Panc1 (cell line): ENCODE measurements at places on chromosomes 5 and 9.

DNA sequence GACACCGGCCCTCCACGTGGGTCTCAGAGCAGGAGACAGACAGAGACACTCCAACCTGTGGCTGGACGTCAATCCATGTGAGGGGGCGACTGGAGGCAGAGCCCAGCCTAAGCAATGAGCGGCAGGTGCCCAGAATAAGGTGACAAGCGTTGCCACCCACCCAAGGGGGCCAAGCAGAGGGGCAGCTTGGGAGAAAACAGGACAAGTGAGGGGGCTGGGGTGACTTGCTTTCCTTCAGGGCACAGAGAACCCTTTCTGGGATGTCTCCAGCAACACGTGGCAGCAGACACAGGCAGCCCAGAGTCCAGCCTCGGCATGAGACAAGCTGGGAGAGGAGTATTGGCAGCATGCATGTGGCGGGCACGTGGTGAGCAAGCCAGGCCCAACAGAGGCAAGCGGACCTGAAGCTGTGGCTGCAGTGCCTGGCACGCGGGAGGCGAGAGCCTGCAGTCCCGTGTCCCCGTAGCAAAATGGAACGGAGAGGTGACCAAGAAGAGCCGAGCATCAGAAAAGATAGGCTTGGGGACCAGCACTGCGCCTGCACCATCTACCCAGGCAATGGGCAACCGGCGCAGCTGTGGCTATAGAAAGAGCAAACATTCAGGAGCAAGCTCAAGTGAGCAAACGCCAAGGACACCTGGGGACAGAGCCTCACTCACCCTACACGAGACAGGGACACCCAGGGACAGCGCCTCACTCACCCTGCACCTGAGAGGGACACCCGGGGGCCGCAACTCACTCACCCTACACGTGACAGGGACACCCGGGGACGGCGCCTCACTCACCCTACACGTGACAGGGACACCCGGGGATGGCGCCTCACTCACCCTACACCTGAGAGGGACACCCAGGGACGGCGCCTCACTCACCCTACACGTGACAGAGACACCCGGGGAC, 6.2 kb downstream of the TERT start:
- DNase-seq = no peak

GRCh38 chr9:133075925-133076630, 14.3 kb downstream of the CEL start:
- DNase-seq = peak; percentile 17

- DNase-seq = no peak
Observed at GRCh38 chr9:91953718-91954117, 3.7 kb upstream of the ROR2 start.

DNA sequence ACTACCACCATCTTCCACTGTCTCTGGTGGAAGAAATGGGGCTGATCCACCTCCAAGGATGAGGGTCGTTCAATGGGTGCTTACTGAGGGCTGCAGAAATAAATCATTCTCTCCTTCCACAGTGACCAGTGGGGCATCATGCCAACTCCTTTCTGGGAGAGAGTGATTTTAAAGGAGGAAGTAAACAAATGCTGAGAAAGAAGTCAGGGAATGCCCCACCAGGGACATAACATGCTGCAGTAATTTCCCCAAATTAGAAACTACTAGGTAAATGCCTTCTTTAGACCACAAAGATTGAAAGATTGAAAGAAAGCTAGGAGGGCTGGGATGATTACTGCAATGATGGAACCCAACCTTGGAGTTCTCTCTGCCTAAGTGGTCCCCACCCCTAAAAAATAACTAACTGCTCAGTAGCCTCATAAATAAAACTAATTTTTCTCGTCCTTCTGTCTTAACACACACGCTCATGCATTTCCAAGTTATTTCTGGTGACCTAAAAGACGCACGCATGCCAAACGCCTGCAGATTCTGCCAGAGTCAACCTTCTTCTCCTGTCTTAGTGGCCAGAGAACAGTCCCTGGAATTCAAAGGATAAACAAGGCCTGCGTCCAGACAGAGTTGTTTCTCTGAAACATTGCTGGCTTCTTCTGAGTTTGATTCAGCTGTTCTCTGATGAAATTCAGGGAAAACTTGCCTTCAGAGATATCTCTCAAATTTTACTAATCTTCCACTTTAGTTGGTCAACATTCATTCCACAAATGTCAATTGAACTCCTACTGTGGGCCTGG, 250.0 kb downstream of the NR3C1 start:
- DNase-seq = no peak

GRCh38 chr9:122562134-122562760, 9.3 kb downstream of the OR1N2 start:
- DNase-seq = no peak

GRCh38 chr5:8908055-8908683, 637.7 kb downstream of the SEMA5A start:
- DNase-seq = peak; percentile 35

- no peak for DNase-seq
Observed at GRCh38 chr5:130126746-130127145, 222.5 kb downstream of the CHSY3 start.

DNA sequence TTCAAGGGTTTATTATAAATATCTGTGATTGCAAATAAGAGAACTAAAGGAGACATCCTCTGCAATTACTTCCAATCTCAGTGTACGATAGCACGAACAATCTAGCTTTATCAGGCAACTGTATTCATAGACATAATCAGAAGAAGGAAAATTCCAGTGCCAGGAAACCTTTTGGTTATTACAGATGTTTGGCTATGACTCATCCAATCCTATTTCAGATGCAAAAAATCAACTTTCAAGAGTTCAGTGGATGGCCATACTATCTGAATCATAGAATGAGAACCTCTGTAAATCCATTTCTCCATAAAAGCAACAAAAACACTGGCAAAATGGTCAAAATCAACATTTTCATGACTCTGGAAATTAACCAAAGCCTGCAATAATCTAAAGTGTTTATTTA, 37.9 kb downstream of the GAS1 start:
- no peak for DNase-seq

GRCh38 chr5:154971501-154971900, 30.6 kb downstream of the MRPL22 start:
- no peak for DNase-seq

DNA sequence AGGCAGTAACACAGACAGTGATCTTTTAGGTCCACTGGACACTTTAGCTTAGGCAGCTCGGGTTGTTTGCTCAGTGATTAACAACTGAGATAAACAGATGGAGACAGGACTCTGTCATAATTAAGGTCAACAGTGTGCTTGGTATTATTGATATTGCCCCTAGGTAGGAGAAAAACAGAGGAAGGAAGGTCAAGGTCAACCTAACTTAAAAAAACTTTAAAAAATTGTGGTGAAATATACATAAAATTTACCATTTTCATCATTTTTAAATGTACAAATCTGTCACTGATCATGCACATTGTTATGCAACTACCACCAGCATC, 2.1 kb upstream of the HSPA4 start:
- no peak for DNase-seq

DNA sequence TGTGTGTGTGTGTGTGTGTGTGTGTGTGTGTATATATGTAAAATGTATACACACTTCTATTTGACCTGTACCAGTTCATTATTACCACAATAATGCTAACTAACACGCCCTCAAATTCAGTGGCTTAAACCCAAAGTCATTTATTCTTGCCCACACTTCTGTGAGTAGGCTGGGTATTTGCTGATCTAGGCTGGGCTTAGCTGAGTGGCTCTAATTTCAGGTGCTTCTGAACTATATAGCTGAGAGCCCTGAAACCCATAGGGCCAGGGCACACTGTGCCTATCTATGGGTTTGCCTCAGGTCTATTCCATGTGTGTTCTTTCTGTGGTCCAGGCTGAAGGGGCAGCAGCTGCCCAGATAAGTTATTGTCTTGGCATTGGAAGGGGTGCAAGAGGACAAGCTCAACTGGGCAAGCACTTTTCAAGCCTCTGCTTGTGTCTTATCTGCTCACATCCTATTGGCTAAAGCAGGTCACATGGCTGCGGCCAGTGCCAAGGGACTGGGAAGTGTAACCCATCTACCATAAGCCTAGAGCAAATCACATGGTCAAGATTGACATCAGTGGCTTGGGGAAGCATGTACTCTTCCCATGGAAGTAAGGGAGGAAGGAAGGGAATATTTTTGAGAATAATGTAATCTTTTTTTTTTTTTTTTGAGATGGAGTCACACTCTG, 139.9 kb downstream of the PALM2AKAP2 start:
- no peak for DNase-seq

- no peak for DNase-seq
Observed at GRCh38 chr5:92662741-92663140, 918.3 kb downstream of the NR2F1-AS1 start.

- no peak for DNase-seq
Observed at GRCh38 chr9:121836366-121836885, 185.0 kb downstream of the DAB2IP start.

DNA sequence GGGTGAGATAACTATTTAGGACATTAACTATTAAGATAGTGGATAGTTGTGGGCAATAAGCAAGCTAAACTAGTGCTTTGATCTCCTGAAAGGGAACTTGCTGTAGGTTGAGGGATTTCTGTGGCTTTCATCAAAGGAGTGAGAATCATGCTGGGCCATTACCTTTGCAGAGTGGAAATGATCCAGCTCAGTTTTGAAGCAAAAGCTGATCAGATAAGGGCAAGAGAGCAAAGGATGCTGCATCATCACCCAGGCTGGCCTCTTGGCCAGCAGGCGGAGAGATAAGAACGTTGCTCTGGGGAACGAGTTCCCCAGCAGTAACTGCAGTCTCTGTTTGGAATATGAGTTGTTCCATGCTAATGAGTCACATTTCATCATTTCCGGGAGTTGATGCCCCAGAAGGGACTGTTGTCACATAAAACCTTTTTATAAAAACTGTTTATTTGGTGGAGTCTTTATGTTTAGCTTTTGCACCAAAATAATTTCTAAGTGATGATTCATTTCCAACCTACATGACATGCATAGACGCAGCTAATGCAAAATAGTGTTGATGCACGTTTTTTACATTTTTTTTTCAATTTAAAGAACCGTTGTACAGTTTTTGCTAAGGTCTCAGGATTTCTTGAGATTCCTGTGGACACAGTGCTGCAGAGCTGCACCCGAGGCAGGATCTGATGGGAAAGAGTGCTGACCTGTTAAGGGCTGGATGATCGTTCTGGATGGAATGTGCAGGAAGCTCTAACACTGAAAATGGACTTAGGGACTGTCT, 99.3 kb downstream of the ACTBL2 start:
- peak; percentile 82 for DNase-seq

DNA sequence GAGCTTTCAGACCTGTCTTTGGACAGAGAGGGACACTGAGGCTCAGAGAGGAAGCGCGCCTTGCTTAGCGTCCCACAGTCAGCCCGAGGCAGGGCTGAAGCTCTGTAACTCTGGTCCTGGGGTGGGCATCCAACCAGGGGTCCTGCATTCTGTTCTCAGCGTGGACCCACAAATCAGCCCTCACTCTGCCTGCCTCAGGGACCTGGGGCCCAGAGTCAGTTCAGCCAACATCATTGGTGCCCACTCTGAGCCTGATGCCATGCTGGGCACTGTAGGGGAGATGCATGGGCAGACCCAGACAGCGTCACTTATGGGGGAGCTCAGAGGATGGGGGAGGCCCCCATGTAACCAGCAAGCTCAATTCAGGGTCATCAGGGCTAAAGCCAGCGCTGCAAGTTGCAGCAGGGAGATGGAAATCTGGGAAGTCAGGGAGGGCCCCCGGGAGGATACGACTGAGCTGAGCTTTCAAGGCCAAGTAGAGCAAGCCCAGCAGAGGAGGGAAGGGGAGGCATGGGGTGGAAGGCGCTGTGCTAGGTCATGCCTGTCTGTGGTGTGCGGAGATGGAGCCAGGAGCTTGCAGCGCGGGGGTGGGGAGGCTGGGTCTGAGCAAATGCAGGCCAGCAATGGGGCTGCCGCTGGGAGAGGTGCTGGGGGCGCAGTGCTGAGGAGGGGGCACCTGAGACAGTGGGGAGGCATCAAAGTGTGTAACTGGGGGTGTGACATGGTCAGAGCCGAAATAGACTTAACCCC, 21.1 kb downstream of the CORO2A start:
- no peak for DNase-seq

DNA sequence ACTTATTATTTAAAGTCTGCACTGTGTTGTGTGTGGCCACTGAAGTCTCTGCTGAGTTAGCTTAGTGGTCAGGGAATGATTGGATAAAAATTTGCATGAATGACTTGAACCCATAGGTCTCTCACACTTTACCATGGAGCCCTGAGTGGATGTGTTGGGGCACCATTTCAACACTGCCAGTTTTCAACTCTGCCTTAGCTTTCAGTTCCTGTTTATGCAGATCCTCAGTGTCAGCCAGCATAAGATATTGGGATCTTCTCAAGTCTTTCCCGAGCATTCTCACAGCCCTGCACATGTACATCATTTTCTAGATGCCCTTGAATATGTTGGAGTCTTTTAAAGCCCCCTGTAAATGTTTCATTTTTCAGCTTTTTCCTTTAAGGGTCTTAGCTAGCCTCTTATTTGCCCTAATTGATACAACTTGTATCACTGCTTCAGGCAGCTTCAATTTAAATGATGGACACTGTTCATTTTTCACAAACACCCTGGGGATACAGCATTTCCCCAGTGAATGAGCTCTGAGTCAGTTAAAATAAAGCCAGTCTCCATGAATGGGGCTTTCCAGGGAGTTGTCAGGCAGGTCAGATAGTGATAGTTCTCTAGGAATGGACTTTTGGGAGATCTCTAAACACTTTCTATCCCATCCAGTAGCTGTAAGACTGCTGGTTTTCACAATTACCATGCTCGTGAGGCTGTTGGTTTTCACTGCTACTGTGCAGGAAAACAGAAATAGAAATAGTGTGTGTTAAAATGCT, 211.9 kb upstream of the PAPPA start:
- DNase-seq = no peak

- DNase-seq = no peak
Observed at GRCh38 chr5:138623053-138623452, 47.9 kb upstream of the HSPA9 start.

GRCh38 chr5:15031180-15031579, 159.6 kb upstream of the ANKH start:
- no peak for DNase-seq

DNA sequence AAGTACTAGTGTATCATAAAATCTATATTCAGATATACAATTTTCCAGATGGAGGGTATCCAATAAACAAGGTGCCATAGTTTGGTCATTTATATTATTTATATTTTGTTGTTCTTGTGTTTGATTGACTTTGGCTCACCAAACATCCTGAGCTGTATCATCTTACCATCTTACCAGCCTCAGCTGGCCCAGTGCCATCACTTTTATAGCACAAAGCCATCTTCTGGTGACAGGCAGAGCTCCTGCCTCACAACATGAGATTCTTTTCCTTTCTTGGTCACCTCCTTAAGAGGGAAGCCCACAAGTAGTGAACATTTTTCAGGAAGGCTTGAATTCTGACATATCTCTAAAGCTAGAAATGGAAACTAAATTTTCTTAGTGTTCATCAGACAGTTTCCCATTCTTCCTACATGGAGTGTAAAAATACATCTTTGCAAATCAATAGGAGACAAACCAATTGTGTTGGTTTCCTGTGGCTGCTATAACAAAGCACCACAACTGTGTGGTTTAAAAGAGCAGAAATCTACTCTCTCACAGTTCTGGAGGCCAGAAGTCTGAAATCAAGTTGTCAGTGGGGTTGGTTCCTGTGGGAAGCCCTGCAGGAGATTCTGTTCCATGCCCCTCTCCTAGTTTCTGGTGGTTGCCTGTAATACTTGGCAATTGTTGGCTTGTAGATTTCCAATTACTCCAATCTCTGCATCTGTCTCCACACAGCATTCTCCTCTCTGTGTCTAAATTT, 341.8 kb downstream of the MAN2A1 start:
- no peak for DNase-seq
